ENCODE measurements at places on chromosomes 5 and 9. TPM values are rescaled to one million over a fixed set of nuclear protein-coding genes. Genes with fewer than 3 reads are reported as not detected.

The KCNIP1 gene
- 0.35 TPM for total RNA-seq

The MARCOL gene
- total RNA-seq: not detected

The PLPP7 gene
- total RNA-seq: 1.6 TPM

The SWI5 gene
- 25.6 TPM for total RNA-seq

The SMIM3 gene
- 16.4 TPM for total RNA-seq

The TMOD1 gene
- 6.0 TPM for total RNA-seq

The CDK7 gene
- total RNA-seq: 22.8 TPM

The FBP2 gene
- not detected for total RNA-seq

The MCIDAS gene
- total RNA-seq: not detected

The C1QTNF2 gene
- 2.9 TPM for total RNA-seq

The SPINK13 gene
- not detected for total RNA-seq

The KCNV2 gene
- total RNA-seq: not detected

The FOXD4 gene
- 0.71 TPM for total RNA-seq

The DNLZ gene
- 17.5 TPM for total RNA-seq

The IL5 gene
- not detected for total RNA-seq

The GPR21 gene
- 0.37 TPM for total RNA-seq

The OR1J2 gene
- total RNA-seq: not detected

All from left lung (tissue), 14 donors.